ENCODE measurements at places on chromosomes 7 and 10.

DNA sequence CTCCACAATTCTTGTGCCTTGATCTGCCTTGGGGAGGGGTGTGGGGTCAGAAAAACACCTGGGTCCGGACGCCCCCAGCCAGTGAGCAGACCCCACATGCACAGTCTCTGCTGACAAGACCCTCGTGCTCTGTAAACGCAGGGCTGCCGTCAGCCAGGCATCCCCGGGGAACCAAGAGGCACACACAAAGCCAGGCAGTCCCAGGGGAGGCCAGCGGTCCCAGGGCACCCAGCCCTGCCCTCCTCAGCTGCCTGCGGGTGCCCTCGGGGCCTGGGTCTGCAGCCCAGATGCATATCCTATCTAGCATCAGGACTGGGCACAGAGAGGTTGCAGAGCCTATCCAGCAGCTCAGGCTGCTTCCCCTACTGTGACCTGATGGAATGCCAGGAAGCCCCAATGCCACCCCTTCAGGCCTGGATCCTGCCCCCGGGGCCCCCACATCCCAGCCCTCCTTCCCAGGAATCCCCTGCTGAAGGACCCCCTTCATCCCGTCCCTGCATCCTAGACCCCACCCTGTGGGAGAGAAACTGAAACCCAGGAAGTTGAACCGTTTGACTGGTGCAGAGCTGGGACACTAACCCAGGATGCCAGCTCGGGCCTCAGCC is 92.4 kb downstream of the MICALL2 start:
- DNase-seq: no peak

DNA sequence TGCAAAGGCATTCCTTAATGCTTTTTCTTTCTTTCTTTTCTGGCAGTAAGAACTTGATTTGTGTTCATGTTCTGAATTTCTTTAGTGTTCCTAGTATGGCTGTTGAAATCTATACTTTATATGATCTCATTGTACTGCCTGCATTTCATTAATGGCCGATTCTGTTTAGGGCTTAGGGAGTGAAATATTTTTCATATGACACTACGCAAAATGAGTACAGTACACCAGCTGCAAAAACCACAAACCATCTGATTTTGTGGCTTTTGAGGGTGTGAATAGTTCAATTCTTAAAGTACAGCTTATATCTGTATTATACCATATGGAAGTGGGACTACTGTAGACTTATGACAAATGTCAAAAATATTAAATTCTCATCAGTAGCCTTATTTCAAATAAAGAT is 69.1 kb upstream of the FOXP2 start:
- DNase-seq: no peak

GRCh38 chr10:114400091-114400490 is 4.2 kb downstream of the AFAP1L2 start:
- DNase-seq: no peak

DNA sequence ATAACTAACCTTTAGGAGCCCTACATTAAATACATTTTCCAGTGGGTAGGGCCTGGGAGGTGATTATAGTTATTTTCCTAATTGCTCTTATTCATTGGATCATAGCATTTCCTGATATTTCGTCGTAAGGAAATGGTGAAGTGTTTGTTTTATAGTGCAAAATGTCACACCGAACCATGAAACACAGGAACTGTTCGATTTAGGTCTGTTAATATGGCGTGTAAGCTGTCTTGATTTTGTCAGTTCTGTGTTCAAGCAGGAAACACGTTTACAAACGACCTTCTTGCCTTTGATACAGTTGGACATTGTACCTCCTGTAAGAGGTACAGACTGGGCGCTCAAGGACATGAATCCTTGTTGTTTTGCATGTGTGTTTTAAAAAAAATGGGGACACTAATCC is 14.8 kb downstream of the RBM17 start:
- no peak for DNase-seq

DNA sequence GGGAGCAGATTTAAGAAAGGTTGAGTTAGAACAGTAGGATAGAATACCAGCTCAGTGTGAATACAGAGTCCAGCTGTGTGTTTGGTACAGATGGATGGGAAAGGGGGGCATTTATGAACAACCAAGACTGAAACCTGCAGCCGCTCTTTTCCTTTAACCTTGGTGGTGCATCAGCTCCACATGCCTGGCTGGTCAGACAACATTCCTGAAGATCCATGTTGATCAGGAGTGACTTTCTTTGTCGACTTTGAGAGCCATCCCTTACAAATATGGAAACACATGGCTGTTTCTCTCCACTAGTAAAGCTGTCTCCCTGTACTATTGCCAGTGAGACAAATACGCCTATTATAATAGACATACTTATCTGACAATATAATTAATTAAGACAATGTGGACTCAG is 476.5 kb upstream of the IGFBP3 start:
- no peak for DNase-seq

- DNase-seq: no peak
These were observed 57.1 kb downstream of the NXPH1 start for GRCh38 chr7:8490391-8491045.

DNA sequence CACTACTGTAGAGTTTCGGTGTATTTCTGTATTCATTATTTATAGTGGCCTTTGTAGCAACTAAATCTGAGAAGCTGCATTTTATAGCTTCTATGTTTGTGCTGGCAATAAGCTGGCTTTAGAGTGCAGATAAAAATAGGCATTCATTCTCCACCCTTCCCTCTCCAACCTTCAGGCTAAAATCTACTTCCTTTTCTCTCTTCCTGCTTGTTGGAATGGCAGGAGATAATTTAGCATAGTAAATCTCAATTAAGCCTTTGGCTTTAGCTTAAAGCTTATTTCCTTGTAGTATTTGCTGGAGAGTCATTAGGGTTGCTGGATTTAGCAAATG is 58.5 kb downstream of the CPVL start:
- DNase-seq: no peak

- no peak for DNase-seq
These were observed 14.5 kb downstream of the IFIT5 start for GRCh38 chr10:89428877-89429276.

DNA sequence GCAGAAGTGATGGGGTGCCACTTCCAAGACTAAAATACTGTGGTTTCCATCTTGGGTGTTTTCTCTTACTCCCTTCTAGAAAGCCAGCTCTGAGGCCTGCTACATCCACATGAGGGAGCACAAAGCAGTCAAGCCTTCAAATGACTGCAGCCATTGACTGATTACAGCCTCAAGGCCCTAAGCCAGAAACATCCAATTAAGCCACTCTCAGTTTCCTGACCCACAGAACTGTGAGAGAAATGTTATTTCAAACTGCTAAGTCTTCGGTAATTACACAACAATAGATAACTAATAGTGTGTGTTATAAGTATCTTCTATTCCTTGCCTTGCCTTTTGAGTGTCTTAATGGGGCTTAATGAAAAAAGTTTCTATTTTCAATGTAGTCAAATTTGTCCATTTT is 24.8 kb downstream of the BRAF start:
- DNase-seq: no peak

GRCh38 chr7:135213831-135214230 is 2.5 kb upstream of the WDR91 start:
- DNase-seq: no peak

DNA sequence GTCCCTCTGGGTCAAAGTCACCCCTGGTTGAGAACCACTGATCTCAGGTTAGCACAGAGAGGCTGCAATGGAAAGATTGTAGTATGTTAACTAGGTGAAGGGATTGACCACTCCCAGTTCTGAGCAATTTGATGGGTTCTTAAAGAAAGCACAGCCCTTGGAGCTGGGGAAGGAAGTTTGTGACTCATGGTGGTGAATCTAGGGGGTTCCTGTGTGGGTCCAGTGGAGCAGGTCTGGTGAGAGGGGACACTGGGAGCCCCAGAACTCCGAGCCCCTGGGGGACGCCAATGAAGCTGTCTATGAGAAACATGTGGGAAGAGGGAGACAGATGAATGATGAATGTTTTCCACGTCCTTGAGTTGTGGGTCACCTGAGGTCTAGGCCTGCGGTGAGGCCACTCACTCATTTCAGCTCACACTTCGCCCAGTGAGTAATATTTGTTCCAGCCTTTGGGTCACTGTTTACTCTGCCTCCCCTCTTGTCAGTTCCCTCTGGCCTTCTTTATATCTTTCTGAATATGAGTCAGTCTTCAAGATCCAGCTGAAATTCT is 341.9 kb downstream of the LRMDA start:
- DNase-seq: no peak

DNA sequence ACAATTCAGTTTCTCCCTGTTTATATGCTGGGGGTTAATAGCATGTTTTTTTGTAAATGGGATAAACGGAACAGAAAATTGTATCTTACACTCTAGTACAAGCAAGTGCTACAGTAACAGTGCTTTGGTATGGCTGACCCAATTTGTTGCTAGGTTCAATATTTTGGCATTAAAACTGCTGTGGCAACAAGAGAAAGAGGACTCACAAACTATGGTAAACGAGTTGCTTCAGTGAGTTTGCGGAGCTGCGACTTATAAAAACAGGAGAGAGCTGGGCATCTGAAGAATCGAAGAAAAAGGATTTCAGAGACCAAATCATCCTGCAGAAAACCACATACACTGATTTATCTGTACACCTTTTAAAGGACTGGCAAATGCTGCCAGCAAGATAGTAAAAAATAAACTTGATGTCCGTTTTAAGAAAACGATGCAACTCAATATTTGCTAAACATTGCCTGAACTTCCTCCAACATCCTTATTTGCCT is 2.2 kb downstream of the GLUD1 start:
- no peak for DNase-seq

DNA sequence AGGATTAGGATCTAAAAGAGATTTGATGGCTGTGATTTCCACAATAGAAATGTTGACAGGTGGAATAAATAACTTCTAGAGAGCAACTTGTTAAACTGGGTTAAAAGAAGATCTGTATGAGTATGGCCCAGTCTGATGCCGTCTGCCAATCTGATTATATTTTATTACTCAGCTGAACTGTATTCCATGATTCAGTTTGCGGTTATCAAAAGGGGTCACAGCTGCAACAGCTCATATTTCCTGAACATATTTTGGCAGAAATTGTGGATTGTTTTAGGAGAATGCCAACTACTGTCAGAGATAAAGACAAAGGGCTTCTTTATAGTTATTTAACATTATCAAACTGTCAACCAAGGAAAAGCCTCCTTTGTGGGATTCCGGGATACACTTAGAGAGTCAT is 244.8 kb upstream of the MINDY3 start:
- DNase-seq: no peak

GRCh38 chr7:66558201-66558641 is 70.5 kb upstream of the KCTD7 start:
- DNase-seq: no peak

GRCh38 chr10:78462176-78462575 is 428.5 kb downstream of the RPS24 start:
- no peak for DNase-seq

- no peak for DNase-seq
These were observed 172.6 kb upstream of the BET1 start for GRCh38 chr7:94176694-94177200.

DNA sequence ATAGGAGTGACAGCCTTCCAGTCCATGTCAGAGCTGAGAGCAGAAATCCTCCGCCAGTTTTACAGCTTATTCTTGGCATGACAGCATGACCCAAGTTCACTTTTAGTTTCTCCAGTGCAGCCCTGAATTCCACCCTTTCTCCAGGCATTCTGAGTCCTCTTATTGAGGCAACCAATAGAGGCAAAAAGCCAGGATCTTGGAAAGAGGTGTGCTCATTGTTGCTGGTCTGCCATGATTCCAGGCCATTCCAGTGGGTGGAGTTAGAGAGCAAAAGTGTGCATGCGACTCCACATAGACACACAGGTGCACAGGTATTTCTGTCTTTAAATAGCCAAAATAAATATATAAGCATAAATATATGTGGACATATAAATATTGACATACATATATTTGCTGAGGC is 224.7 kb upstream of the ADARB2 start:
- no peak for DNase-seq

GRCh38 chr7:142381727-142382390 is 124.0 kb upstream of the PRSS58 start:
- no peak for DNase-seq

GRCh38 chr7:76260171-76260703 is 42.2 kb upstream of the HSPB1 start:
- no peak for DNase-seq

DNA sequence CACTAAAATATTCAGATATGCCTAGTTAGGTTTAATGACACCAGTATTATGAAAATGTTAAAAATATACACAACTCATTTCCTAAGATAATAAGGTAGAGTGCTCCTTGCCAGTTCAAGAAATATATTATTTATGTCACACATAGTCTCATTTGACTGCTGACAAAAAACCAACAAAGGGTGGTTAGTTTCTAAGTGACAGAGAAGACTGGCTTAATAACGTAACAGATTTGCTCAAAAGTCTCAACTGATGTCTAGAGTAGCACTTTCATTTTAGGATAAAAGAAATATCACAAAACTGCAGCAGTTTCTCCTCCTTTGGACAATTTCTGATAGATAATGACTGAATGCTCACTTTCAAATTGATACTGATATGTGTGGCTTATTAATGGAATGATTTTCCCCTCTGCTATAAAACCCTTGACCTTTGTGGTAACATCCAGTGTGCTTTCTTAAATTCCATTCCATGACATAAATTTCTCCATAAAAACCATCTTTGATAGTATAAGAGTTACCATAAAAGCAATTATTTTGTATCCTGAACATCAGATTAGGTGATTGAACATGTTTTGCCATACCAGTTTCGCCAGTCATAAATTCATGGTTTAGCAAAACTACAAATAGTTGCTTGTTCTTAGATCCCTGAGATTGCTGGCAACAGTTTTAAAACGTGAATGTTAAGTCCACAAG is 94.2 kb downstream of the NRBF2 start:
- DNase-seq: no peak

DNA sequence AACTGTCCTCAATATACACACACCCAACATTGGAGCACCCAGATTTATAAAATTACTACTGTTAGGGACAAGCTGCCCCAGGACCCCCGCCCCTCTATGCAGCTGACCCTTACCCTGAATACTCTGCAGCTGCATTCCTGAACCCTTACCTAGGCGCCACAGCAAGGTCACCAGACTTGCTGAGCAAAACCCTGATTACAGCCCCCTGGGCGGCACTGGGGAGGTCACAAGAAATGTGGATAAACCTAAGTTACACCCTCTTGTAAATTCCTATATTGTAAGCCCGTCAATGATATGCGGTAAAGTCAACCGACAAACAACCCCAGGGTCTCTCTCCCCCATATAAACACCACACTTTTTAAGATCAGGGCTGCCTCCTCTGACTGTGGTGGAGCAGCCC is 25.1 kb downstream of the SNX13 start:
- no peak for DNase-seq

- no peak for DNase-seq
These were observed 175.8 kb downstream of the TNS3 start for GRCh38 chr7:47405921-47406800.

- DNase-seq: no peak
These were observed 44.3 kb downstream of the TRRAP start for GRCh38 chr7:98922392-98923187.
